ENCODE measurements at places on chromosomes 6 and 20.

GRCh38 chr20:52056203-52057062, 135.1 kb downstream of the ZFP64 start:
- no peak for DNase-seq

DNA sequence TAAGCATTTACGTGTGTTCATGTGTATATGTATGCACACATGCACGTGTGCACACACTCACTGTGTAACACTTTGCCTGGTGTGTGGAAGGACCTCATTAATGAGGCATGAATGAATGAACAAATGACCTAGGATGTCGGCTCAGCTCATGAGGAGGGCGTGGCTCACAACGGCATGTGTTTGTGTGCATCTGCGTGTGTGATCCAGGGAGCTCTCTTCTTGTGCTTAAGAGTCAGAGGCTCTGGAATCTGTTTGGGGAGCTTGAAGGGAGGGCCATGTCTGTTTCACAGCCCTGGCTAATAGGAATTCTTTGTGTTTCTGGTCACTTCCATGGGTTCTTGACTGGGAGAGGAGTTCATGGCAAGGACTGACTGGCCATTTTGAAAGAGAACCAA, 32.7 kb downstream of the TOX2 start:
- DNase-seq, result no peak

DNA sequence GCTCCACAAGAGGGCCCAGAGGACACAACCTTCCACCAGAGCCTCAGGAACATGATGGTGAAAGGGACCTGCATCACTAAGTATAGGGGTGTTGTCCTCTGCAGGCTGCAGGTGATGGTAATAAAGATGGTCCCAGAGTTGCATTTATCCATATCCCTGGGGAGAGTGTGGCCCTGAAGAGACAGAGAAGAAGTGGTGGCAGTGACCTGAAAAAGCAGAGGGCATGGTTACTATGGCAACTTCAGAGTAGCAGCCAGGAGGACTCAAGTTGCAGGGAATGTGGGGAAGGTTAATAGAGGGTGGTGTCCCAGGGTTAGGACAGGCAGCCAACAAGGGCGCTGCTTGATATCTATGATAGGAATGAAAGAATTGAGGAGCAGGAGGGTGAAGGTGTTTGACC, 57.1 kb downstream of the HLA-A start:
- no peak for DNase-seq

GRCh38 chr6:30885481-30885998, 1.2 kb downstream of the DDR1 start:
- no peak for DNase-seq

Measured in CD4-positive, alpha-beta T cell treated with Interleukin-15 for 1 hour (primary cell).